ENCODE measurements at places on chromosomes 16 and 17. TPM values are rescaled to one million over a fixed set of nuclear protein-coding genes. Genes with fewer than 3 reads are reported as not detected.

GRCh38 chr17:56130026-56130425 is 23.2 kb upstream of the ANKFN1 start:
- no peaks in the 10 kb centered on the region for H3K4me1 ChIP-seq
- no peak overlapping the region for H3K4me3 ChIP-seq
- H3K36me3 ChIP-seq, result no peaks in the 10 kb centered on the region
- no peak overlapping the region for H3K27ac ChIP-seq
- H3K27me3 ChIP-seq, result no peaks in the 10 kb centered on the region

Gene VWA3A
- total RNA-seq, result not detected

- DNase-seq, result no peak
- H3K4me3 ChIP-seq, result no peak overlapping the region
- no peaks in the 10 kb centered on the region for H3K27me3 ChIP-seq
- peaks cover 82% of the 10 kb centered on the region for H3K36me3 ChIP-seq
- peaks cover 13% of the 10 kb centered on the region for H3K4me1 ChIP-seq
Measured at GRCh38 chr17:21019976-21020586, 22.7 kb downstream of the USP22 start.

DNA sequence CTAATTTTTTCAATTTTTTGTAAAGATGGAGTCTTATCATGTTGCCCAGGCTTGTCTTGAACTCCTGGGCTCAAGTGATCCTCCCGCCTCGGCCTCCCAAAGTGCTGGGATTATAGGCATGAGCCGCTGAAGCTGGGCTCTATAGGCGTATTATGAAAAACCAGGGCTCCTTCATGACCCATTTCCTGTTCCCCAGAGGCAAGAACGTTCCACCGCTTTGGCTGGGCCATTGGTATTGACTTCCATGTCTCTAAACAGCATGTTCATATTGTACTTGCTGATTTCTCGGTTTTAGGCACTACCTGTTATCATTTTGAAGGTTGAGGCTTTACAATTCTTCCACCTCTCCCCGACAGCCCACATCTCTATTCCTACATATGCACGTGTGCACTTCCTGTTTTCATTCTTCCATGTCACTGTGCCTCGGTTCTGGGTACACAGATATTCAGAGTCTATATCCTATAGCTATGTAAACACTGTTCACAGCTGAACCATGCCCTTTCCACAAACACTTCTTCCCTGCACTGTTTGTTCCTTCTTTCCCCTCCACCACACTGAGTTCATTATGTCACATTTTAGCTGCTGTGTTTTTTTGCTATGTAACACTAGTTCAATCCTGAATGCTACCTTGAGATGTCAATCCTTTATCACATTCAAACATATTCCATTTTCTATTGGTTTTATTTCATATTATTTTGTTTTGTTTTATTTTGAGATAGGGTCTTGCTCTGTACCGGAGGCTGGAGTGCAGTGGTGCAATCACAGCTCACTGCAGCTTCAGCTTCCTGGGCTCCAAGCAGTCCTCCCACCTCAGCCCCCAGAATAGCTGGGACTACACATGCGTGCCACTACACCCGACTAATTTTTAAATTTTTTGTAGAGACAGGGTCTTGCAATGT is 16.8 kb upstream of the MAPK3 start:
- no peak overlapping the region for H3K27ac ChIP-seq
- DNase-seq, result no peak
- H3K36me3 ChIP-seq, result no peaks in the 10 kb centered on the region

DNA sequence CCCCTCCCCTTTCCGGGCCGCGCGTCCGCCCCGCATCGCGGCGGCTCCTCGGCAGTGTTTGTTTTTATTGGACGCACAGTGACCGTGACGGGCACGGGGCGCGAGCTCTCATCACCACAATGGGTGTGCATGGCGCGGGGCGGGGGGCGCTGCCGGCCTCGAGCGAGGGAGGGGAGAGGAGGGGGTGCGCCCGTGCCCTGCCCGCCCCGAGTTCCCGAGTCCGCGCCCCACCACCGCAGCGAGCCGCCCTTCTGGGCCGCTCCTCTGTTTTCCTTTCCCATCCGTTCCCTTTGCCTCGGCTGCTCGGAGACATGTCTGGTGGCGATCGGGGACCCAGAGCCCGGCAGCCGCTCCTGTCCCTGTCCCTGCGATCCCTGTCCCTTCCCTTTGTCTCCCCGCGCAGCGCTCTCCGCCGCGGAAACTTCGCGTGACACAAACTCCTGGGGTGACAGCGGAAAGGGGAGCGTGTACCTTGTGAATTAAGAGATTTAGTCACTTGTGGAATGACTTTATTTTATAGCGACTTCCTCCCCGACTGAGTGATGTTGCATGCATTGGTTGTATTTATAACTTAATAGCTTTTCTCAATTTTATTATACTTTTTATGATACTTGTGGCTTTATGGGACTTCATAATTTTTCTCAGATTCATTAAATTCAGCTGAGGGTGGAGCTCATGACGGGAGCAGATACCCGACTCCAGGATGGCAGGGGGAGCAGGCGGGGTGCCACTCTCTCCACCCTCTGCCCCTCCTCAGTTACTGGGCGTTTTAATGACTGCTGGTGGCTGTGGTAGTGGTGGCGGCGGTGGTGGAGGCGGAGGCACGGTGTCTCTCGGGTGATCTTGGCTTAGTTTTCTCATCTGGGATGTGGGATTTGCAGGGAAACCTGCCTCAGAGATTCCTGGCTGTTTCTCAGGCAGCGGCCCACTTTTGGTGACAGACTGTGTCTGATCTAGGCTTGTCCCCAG is 40.8 kb downstream of the MRM1 start:
- peak overlapping the region; percentile 17 for H3K4me3 ChIP-seq
- H3K4me1 ChIP-seq, result peaks cover 11% of the 10 kb centered on the region
- H3K27me3 ChIP-seq, result peaks cover 3% of the 10 kb centered on the region
- H3K27ac ChIP-seq, result no peak overlapping the region

DNA sequence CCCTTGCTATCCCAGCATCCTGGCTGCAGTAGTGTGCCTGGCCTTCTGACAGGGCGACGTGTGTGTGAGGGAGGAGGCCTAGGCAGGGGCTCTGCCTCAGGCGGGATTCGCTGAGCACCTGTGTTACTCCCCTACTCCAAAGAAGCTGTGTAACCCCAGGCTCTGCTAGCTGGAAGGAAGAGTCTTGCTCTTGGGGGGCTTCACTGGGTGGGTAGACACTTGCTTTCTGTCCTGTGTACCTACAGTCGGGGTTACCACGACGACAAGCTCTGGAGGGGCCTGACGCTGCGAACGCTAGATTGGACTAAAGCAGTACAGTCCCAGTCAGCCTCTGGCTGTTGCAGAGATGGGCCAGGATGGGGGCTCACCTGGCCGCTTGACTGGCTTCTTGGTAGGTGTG is 9.5 kb downstream of the EXOC7 start:
- H3K4me3 ChIP-seq, result no peak overlapping the region
- H3K27me3 ChIP-seq, result no peaks in the 10 kb centered on the region
- H3K27ac ChIP-seq, result no peak overlapping the region
- H3K4me1 ChIP-seq, result no peaks in the 10 kb centered on the region

Gene HBM
- not detected for total RNA-seq

- no peak overlapping the region for H3K27ac ChIP-seq
- H3K27me3 ChIP-seq, result no peaks in the 10 kb centered on the region
- H3K4me1 ChIP-seq, result no peaks in the 10 kb centered on the region
- no peak overlapping the region for H3K4me3 ChIP-seq
- DNase-seq, result no peak
Measured at GRCh38 chr16:68251832-68252231, 6.7 kb downstream of the PLA2G15 start.

GRCh38 chr17:59074494-59074893 is 32.2 kb downstream of the TRIM37 start:
- H3K27ac ChIP-seq, result no peak overlapping the region
- H3K4me3 ChIP-seq, result no peak overlapping the region
- H3K4me1 ChIP-seq, result no peaks in the 10 kb centered on the region
- no peaks in the 10 kb centered on the region for H3K27me3 ChIP-seq
- no peaks in the 10 kb centered on the region for H3K36me3 ChIP-seq
- DNase-seq, result no peak

DNA sequence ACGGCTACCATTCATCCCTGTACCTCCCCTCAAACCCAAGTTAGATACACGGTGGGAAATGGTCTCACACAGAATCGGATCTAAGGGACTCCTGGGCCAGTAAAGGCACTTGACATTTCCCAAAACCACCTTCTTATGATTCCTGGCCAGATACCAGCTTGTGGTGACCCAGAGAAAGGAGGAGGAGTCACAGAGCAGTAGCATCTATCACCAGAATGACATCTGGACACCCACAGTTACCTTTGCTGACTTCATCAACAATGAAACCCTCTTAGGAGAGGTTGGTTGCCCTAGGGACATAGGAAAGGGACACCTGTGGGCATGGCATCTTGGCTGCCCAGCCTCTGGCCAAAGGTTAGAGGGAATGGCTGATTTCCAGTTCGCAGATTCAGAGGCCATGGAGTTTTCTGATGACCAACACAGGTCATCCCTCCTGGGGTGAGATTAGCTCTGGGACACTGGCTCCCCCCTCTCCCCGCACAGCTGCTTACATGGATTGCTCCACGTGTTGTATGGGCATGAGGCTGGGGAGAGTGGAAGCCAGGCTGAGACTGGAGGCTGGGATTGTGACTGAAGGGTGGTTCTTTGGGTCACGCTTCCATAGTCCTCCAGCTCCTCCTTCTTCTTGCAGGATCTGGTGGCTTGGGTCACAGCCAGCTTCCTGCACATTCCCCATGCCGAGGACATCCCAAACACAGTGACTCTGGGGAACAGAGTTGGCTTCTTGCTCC is 1.4 kb upstream of the AOC3 start:
- no peak overlapping the region for H3K27ac ChIP-seq
- no peak overlapping the region for H3K4me3 ChIP-seq
- DNase-seq, result no peak
- H3K27me3 ChIP-seq, result no peaks in the 10 kb centered on the region

DNA sequence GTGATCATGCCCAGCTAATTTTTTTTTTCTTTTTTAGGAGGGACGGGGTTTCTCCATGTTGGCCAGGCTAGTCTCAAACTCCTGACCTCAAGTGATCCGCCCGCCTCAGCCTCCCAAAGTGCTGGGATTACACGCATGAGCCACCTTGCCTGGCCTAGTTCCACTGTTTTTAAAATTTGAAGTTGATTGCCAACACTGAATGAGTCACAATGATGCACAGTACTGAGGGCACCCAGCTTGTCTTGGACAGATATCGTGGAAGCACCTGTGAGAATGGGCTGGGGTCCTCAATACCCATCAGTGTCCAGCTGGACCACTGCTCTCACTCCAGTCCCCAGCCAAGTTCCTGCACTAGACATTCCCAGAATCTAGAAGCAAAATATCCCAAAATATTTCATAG is 2.5 kb downstream of the KNOP1 start:
- peak overlapping the region; percentile 88 for H3K27ac ChIP-seq
- H3K4me1 ChIP-seq, result peaks cover 18% of the 10 kb centered on the region
- no peak for DNase-seq
- H3K4me3 ChIP-seq, result no peak overlapping the region

DNA sequence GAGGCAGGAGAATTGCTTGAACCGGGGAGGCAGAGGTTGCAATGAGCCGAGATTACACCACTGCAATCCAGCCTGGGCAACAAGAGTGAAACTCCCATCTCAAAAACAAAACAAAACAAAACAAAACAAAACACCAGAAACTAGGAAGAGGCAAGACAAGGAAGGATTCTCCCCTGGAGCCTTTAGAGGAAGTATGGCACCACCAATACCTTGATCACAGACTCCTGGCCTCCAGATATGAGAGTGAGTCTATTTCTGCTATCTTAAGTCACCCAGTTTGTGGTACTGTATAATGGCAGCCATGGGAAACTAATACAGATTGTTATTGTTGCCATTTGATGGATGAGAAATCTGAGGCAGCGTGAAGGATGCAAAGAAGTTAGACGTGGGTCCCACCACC is 14.6 kb upstream of the CPPED1 start:
- no peak overlapping the region for H3K27ac ChIP-seq
- H3K4me3 ChIP-seq, result no peak overlapping the region
- DNase-seq, result no peak
- H3K36me3 ChIP-seq, result no peaks in the 10 kb centered on the region

- H3K27ac ChIP-seq, result no peak overlapping the region
- H3K4me3 ChIP-seq, result no peak overlapping the region
- no peaks in the 10 kb centered on the region for H3K4me1 ChIP-seq
- no peaks in the 10 kb centered on the region for H3K27me3 ChIP-seq
Measured at GRCh38 chr17:73498886-73499554, 145.2 kb downstream of the SDK2 start.

DNA sequence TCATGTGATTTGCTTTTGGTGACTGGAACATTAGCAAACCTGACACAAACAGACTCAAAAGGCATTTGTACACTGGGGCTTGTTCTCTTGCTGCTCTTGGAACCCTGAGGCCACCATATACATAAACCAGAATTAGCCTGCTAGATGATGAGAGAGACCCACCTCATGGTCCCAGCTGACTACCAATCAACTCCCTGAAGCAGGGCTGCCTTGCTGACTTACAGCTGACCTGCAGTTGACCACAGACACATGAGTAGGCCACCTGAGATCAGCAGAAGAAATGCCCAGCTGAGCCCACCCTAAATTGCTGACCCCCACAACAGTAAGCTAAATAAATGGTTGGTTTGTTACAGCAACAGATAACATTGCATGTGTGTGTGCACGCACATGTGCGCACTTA is 28.7 kb downstream of the BRIP1 start:
- H3K4me1 ChIP-seq, result no peaks in the 10 kb centered on the region
- H3K4me3 ChIP-seq, result no peak overlapping the region
- H3K27ac ChIP-seq, result no peak overlapping the region
- no peaks in the 10 kb centered on the region for H3K36me3 ChIP-seq

Gene FSCN2
- 4.2 TPM for total RNA-seq

DNA sequence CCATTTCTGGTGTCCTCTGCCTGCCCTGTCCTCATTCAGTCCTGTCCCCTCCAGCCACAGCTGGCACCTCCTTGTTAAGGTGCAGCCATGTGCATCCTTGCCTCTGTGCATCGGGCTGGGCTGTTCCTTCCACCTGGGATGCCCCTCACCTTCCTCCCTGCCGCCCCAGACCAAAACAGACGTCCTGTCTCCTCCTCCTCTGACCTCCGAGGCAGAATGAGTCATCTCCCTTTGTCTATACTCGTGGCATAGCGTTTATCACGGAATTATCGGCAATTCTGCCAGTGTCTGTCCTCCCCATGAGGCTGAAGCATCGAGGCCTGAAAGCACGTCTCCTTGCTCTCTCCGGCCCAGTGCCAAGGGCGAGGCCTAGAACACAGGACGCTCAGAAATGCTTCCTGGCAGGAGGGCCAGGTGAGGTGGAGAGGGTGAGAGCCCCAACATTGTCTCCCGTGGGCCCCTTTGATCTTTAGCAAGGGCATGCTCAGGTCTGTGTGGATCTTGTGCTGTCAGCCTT is 4.6 kb downstream of the RAI1 start:
- H3K36me3 ChIP-seq, result no peaks in the 10 kb centered on the region
- no peak overlapping the region for H3K4me3 ChIP-seq
- DNase-seq, result no peak
- peak overlapping the region; percentile 26 for H3K27ac ChIP-seq
- H3K4me1 ChIP-seq, result peaks cover 46% of the 10 kb centered on the region

Gene ZP2
- total RNA-seq, result not detected

DNA sequence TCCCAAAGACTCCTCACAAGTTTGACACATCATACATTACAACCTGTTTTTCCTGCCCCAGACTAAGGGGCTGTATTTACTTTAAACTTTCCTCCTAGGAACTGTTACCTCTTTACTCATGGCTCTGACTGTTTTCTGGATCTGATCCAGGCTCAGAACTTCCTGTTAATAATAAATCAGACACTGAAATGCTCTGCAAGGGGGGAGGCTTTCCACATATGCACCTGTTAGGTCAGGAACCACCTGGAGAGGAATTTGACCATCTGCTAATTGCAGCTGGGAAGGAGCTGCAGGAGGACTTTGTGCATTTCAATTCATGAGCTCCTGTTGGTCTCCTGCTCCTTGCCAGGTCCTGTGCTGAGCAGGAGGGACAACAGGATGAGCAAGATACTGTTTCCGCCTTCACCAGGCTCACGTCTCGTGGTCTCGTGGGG is 476.9 kb upstream of the CDH5 start:
- H3K4me3 ChIP-seq, result no peak overlapping the region
- DNase-seq, result no peak
- H3K4me1 ChIP-seq, result no peaks in the 10 kb centered on the region
- H3K27me3 ChIP-seq, result no peaks in the 10 kb centered on the region
- H3K36me3 ChIP-seq, result no peaks in the 10 kb centered on the region

All from tibial nerve (tissue), 4 donors.